ENCODE measurements at places on chromosomes 2 and 18.
A peak's percentile ranks its signal among the peaks of the same experiment; 100 is the strongest.

DNA sequence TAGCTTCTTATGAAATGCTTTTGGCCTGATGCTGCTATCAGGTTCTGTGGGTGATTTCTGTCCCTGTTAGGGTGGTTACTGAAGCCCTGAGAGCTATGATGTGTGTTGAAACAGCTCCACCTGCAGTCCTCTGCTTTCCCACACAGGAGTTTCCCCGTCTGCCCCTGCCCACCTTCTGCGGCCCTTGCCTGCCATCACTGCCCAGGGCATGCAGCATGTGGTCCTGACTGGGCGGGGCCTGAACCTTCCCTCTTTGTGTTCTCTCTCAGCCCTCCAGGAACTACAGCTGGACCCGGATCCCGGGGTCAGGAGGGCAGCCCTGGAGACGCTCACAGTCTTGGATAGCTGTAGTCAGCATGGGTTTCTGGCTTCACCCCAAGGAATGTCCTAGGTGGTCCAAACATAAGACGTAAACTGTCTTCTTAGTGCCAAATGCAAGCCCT, 21.4 kb downstream of the HJURP start:
- no peak for DNase-seq

GRCh38 chr2:133420788-133421187, 147.5 kb downstream of the NCKAP5 start:
- no peak for DNase-seq

DNA sequence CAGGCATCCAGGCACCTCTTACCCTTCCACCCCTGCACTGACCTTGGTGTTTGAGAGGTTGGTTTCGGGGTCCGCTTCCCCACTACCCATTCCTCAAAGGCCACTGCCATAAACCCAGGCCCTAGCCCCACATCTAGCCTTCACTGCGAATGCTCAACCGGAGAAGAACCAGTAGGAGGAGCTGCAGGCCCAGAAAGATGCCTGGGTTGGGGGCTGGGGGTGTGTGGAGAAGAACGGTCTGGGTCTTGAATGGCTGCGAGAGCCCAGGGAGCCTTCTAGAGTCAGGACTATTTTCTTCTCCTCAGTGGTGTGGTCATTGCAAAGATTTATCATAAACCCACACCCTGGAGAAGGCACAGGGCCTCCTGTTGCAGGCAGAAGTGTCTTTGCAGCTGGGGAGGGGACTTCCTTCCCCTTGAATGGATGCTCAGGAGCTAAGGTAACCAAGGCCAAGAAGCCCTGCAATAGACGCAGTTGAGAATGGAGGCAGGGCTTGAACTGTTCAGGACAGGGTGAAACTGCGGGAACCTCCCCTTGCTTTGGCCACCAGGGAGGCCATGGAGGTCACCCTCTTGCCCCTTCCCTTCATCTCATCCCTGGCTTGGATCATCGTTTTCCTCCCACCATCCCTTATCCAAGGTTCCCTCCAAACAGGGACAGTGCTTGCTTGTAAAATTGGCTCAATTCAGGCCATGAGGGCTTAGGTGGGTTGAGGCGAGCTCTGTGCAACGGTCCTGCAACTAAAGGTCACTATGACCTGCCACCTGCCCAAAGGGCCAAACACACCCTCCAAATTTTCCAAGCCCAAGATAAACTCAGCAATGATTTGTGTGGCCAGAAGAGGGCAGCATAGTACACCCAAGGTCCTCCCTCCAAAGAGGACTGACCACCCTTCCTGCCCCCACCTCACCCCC, 20.9 kb downstream of the THNSL2 start:
- DNase-seq = no peak

DNA sequence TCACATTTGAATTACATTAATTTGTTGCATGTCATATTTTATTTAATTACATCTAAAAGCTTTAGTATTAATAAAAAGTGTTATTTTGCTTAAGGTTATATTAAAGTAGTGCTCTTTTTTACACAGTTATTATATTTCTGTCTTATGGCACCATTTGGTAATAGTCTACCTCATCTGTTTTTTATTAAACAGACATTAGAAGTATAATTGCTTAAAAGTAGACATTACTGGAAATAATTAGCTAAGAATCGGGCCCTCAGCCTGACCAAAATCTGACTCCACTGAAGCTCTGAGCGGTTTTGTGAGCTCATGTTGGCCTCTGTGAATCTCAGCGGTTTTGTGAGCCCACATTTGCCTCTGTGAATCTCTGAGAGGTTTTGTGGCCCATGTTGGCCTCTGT, 102.5 kb upstream of the SNTG2 start:
- DNase-seq = no peak

- no peak for DNase-seq
Measured at GRCh38 chr2:30243231-30243630, 11.9 kb downstream of the LBH start.

- DNase-seq = no peak
Measured at GRCh38 chr2:213187833-213188532, 36.6 kb upstream of the IKZF2 start.

DNA sequence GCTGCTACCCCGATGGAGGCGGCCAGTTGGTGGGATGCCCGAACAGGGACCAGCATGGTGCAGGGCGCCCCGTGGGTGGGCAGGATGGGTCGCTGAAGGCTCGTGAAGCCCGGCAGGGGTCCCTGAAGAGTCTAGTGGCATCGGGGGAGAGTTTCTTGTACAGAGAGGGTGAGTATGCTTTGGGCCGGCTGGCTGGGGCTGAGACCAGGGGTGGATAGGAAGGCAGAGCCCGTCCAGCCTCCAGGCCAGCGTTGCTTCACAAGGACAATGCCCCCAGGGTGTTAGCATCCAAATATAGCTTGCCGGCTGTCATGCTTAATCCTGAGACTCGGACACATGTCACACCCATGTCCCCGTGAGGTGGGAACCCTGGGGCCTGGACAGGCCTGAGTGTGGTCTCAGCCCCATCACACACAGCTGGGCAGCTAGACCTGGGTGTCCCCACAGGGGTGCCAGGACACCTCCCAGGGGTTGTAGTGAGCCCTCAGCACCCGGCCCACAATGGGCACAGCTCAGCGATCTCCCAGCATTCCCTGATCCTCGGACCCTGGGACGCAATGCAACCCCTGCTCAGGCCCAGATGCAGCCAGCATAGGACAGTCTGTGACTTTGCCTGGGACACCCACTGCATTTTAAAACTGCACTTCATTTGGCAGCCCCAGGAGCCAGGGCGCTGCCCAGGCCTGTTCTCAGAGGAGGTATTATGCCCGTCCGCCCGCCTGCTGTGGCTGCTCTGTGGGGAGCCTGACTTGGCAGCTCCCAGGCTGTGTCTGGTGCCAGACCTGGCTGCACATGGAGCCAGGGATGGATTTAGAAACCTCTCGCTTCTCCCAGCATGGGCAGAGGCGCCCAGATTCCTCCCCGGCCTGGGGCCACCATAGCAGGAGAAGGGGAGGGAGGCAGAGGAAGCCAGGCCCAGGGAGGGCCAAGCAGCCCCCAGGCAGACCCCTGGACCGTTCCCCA, 36.4 kb downstream of the RAMP1 start:
- DNase-seq = no peak

DNA sequence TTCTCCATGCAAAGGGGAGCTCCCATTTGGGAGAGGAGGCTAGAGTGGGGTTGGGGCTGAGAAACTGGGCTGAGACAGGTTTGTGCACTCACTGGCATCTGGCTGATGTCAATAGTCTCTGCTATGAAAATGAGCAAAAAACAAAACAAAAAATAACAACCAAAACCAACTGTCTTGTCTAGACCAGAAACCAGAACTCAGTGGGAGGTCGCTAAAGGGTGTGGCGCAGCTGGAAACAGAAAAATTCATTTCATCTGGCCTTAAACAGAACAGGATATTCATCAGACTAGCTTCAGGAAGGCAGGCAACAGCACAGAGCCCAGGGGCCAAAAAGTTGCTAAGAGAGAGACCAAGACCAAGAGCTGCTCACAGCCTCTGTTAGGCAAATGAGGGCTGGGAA, 126.1 kb downstream of the THNSL2 start:
- no peak for DNase-seq

GRCh38 chr2:9666306-9666705, 35.5 kb upstream of the YWHAQ start:
- DNase-seq = no peak

GRCh38 chr18:34611904-34612303, 98.2 kb upstream of the DTNA start:
- no peak for DNase-seq

GRCh38 chr2:143162997-143163396, 33.8 kb downstream of the ARHGAP15 start:
- no peak for DNase-seq

- no peak for DNase-seq
Measured at GRCh38 chr18:34042423-34043146, 182.1 kb downstream of the NOL4 start.

DNA sequence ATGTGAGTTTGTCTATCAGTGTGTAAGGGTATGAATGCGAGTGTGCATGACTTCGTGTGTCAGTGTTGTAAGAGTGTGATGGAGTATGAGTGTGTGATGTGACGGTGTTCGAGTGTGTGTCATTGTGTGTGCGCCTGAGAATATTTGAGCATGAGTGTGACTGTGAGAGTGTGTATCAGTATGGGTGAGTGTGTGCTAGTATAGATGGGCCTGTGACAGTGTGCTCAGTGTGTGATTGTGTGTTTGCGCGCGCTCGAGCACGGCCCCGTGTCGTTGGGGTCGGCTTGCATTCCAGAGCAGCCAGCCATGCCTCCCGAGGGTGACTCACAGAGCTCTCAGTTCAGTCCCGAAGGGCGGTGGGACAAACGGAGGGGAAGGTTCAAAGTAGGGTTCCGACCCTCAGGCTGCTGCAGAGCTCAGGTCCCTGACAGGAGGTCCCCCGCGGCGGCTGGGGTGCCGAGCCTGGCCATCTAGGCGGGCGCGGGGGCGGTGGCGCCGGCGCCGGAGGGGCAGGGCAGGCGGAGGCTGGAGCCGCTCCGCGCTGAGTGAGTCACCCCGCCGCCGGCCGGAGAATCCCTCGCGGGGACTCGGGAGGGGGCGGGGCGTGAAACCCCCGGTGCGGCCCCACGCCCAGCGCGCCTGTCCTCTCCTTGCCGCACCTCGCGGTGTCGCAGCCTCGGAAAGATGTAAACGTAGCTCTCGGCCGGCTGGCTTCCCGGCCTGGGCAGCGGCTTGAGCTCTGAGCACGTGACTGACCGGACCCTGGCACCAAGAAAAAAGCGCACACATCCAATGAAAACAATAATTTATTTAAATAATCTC, 3.8 kb downstream of the DLX2 start:
- peak; percentile 66 for DNase-seq

- DNase-seq = no peak
Measured at GRCh38 chr2:217283460-217283859, 423.6 kb upstream of the TNP1 start.

GRCh38 chr2:222959358-222959757, 92.6 kb upstream of the KCNE4 start:
- DNase-seq = no peak

Measured in T-helper 2 cell treated with Interferon-gamma antibody and Interleukin-4, amounts not matched to agents 5 μg/mL and 100 μg/mL, for 36 hours (primary cell).